ENCODE measurements at places on chromosomes 16 and 17.
A peak's percentile ranks its signal among the peaks of the same experiment; 100 is the strongest.

DNA sequence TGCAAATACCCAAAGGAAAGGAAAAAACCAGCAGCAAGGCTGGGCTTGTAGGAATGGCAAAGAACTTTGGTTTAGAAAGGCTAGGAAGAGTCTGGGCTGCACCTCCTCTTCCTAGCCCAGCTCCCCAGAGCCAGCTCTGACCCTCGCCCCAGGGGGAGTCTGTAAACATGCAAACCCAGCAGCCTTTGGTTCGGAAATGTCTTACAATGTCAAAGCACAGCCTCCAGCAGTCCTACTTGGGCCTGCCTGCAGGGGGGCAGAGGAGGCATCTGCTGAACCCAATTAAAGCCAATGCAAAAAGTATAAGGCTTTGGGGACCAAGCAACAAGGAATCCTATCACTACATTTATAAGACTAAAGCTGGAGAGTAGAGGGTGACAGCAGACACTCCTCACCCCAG lies 5.0 kb upstream of the FTSJ3 start:
- DNase-seq = no peak

DNA sequence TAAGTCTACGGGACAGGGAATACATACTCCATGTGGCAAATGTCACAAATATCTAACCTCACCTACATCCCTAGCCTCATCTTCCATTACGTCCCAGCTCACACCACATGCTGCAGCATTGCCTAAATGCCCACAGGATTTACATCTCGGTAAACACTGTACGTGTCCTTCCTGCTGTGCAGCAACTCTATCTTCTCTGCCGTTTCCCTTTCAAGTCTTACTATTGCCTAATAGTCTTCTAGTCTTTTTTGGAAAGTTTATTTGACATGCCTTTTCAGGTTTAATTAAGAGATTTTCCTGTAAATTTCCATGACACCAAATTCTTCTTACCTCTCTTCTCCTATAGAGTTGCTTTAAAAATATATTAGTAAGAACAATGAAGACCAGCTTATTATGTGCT lies 120.5 kb downstream of the HS3ST4 start:
- DNase-seq = no peak

- no peak for DNase-seq
Observed at GRCh38 chr17:70810609-70811008, 641.3 kb downstream of the KCNJ2 start.

GRCh38 chr17:80426671-80427326 lies 11.8 kb downstream of the ENDOV start:
- DNase-seq = peak; percentile 81

DNA sequence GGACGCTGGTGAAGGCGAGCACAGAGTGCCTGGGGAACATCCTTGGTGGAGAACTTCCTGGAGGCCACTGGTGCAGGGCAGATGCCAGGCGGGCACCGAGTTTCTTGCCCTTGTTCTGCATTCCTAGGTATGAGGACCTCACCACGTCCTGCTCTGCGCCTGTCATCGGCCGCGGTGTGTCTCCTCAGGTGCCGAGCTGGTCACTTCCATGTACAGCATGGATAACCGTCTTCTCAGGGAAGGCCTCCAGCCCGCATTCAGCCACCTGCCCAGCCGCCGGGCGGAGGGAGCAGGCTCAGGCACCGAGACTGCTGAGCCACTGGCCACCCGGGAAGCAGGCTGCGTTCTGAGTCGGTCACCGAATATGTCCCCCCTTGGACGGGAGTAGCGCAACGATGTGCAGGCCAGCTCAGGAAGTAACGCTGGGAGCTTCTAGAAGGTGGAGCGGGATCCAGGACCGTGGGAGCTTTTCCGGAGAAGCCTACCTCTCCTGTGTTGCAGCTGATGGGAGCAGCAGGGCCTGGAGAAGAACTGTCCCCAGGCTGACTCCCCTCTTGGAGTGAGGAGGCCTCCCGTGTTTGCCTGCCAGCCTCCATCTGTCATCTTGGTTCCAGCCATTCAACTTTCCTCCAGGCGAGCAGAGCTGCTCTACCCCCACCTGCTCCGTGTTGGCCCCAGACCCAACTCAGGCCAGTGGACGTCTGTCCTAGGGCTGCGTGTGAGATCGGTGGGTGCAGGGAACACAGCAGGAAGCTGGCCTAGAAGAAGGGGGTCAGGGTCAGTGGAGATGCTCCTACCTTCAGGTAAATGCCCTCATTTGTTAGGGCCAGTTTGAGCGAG lies 2.1 kb upstream of the BAIAP2 start:
- DNase-seq = no peak

DNA sequence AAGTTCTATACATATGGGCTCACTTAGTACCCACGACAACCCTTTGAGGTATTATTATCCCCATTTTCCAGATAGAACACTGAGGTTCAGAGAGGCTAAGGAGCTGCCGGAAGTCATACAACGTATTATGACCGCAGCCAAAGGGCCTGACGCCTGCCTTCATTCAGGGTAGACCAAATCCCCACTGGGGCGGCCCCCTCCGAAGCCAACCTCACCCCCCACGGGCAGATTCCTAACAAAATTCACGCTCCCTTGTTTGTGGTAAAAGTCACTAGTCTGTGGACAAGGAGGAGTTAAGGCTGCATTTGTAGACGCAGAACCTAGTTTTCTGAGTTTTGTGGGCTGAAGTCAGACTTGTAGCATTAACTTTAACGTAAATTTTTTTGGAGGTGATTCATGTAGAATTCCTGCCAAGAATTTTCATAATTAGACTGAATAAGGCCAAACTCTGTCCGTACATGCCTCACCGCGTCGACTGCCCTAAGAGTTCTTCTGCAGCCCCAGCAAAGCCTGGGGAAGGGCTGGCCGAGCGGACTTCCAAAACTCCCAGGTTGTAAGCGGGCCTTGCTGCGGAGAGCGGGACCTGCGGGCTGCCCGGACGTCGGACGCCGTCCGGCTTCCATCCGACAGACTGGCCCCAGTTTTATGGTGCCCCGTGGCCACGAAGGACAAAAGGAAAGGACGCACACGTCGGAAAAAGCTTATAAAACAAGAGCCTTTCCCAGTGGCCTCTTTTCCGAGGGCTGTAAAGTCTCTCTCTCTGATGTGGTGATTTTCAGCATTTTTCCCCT lies 75.7 kb downstream of the NXN start:
- DNase-seq = no peak

DNA sequence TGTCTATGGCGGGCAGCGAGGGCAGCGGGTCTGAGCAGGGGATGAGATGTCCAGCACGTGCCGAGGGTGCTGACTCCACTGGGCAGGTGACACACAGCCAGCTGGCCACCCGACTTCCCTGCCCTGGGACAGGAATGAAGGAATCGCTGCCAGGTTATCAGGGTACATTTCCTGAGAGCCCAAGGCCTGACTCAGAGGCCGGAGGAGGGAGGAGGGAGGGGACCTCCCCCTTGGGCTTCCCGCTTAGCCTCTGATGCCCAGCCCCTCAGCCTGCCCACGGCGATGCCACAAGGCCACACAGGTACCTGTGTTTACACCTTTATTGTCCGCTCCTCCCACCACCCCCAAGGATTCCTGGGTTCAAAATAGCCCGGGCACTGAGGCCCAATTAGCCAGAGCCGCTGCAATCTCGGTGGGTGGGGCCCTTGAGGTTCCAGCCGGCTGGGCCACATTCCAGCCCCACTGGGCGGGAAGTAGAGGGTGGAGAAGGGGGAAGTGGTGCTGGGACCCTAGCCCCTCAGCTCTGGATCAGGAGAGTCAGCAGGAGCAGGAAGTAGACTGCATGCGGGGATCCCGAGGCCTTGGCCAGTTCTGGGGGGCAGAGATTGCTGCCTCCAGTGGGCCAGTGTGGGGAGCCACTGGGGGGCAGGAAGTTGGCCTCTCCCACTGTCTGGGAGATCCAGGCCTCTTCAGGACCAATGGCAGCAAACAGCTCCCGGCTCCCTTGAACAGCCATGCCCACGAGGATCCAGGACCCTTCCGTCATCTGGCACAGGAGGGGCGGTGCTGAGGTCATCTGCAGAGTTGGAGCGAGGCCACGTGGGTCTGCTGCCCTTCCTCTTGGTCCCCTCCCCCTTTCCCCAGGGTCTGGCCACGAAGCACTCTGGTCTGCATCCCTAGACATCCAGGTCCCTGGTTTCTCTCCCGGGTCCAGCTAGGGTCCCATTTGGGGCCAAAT lies 3.4 kb upstream of the PRSS8 start:
- no peak for DNase-seq

DNA sequence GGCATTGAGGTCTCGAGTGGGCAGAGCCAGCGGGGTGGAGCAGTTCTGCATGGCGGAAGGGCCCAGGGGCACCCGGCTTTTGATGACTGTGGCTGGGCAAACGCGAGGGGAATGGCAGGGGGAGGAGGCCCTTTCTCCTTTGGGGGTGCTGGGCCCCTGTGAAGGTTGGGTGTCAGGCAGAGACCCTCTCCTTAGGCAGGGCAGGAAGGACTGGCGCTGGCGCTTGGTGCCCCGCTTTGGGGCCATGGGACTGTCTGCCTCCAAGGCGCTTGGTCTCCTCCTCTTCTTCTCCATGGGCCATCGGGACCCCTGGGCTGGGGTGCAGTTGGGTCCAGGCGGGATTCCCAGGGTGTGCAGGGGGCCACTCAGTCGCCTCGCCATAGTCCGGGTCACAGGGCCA lies 12.8 kb upstream of the GFAP start:
- DNase-seq = no peak

- no peak for DNase-seq
Observed at GRCh38 chr16:53892155-53892554, 188.2 kb downstream of the FTO start.

DNA sequence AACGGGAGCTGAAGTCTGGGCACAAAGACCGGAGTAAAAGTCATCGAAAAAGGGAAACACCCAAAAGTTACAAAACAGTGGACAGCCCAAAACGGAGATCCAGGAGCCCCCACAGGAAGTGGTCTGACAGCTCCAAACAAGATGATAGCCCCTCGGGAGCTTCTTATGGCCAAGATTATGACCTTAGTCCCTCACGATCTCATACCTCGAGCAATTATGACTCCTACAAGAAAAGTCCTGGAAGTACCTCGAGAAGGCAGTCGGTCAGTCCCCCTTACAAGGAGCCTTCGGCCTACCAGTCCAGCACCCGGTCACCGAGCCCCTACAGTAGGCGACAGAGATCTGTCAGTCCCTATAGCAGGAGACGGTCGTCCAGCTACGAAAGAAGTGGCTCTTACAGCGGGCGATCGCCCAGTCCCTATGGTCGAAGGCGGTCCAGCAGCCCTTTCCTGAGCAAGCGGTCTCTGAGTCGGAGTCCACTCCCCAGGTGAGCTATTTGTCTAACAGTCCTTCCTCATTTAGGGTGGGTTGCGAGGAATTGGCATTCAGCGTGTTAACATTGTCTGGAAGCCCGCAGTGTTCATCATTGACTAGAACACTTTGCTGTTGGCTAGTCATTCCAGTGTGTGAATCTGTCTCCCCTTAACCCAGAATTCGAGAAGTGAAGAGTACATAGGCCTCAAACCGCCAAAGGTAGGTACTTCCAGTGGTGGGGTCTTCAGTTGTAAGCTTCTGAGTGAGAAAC lies 1.5 kb downstream of the CDK12 start:
- DNase-seq = no peak

- peak; percentile 51 for DNase-seq
Observed at GRCh38 chr16:85821390-85822135, 22.1 kb downstream of the COX4I1 start.

DNA sequence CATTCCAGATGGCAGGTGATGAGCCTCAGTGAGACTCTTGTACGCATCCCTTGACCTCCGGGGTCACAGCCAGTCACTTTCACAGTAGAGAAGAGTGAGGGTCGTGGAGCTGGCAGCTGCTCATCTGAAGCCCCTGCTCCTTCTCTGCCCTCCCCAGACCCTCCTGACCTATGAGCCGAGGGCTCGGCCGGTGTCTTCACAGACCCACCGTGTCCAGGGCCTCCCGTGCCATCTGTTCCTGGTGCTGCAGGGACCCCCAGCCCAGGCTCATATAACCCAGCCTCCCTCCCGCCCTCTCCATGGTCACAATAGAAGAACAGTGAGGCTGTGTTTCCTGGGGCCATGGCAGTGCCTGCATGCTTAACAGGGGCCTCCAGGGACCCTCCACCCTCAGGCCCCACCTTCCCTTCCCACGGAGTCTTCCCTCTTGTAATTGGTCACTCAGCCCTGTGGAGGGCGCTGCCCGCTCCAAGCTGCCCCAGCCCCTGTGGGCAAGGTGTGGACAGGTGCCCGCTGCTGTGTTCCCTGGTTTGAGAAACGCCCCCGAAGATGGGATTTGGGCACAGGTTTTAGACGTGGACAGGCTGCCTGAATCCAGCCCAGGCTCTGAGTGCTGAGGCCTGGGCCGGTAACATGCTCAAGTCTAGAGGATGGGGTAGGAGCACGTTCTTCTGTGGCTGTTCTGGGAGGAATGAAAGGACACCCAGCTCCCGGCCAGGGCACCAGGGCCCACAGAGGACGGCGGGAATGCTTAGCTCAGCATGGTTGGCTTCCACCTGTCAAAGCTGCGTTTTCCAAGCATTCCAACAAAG lies 38.7 kb downstream of the ACSF3 start:
- DNase-seq = no peak

GRCh38 chr17:51071556-51071955 lies 49.1 kb downstream of the SPAG9 start:
- DNase-seq = no peak

DNA sequence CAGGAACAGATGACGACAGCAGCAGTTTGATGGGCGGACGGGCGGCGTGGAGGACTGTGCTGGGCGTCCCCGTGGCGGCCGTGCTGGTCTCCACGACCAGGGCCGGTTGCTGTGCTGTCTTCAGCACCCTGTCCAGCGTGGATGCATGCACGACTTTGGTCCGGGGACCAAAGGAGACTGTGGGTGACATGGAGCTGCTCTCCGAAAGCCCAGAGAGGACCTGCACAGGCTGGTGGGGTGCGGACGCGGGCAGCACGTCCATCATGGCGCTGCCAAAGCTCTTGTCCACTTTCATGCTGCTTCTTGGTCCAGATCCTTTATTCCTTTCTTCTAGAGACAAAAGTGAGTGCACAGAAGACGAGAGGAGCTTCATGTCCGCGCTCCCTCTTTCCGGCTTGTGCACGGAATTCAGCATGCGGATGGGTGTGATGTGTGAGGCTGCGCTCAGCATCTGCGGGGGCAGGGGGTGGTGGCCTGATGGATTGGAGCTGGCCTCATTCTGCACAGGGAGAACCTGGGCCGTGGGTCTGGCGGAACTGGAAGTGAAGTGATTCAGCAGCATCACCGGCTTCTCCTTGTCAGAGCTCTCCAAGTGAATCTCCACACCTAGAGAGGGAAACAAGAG lies 20.3 kb downstream of the MAP1LC3B start:
- DNase-seq = no peak

DNA sequence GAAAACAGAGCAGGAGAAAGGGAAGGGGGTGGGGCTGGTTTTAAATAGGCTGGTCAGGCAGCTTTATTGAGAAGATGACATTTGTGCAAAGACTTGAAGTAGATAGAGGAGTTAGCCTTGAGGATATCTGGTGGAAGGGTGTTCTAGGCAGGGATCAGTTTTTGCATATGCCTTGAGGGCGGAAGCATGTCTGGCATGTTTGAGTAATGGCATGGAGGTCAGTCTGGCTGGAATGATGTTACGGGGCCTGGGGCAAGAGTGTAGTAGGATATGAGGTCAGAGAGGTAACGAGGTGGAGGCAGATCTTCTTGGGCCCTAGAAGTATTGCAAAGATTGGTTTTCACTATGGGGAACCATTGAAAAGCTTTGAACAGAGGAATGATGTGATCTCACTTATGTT lies 4.8 kb downstream of the RABEP1 start:
- no peak for DNase-seq

All from T-helper 2 cell (primary cell).